ENCODE measurements at places on chromosomes 4 and X.

- no peak for DNase-seq
Measured at GRCh38 chr4:26826721-26827120, 33.9 kb upstream of the STIM2 start.

GRCh38 chr4:10077076-10077475 lies 39.5 kb downstream of the WDR1 start:
- no peak for DNase-seq

- no peak for DNase-seq
Measured at GRCh38 chr4:161767116-161767515, 396.7 kb downstream of the FSTL5 start.

GRCh38 chrX:43269201-43269600 lies 386.9 kb upstream of the MAOA start:
- no peak for DNase-seq

DNA sequence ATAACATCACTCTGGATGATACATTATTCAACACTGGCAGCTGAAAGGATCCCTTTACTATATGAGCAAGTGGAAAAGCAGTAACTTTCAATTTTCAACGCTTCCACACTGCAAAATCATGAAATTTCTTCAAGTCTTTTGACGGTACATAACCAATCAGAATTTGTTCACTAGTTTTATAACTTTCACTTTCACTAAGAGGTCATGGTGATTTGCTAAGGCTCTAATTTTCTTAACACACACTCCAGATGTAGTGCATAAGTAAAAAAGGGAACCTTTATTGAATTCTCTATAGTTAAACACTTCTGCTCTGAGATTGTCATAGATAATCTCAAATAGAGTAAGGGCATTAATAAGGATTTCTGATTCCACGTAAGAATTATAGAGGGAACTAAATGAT lies 4.1 kb downstream of the ARMCX2 start:
- DNase-seq: no peak

DNA sequence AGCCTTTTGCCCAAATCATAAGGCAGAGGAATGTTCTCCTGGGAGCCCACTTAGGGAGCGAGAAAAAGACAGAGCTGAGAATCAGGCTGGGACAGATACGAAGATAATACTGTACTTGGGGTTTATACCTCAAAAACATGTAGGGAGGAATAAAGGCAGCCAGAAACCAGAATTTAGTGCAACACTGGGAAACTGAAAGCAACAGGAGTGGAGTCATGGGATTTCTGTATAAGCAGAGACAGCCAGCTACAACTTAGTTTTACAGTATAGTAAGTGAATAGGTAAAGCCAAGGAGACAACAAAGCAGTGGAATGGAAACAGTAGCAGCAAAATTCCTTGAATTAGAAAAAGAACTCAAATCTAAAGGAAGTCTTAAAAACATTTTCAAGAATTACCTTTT lies 413.2 kb downstream of the FAT4 start:
- DNase-seq: no peak

DNA sequence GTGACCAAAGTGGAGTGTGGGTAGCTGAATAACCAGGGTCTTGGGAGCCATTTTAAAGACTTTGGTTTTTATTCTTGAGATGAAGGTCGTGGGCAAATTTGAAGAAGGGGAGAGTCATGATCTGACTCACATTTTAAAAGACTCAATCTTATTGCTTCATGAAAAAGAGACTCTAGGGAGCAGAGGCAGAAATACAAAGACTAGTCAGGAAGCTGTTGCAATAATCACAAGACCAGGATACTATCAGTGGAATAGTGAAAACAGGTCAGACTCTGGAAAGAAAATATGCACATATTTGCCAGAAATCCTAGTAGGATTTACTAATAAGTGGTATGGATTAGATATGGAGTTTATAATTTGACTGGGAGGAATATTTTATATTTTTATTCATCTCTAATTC lies 448.4 kb downstream of the RAPGEF2 start:
- DNase-seq: no peak

- no peak for DNase-seq
Measured at GRCh38 chrX:72141372-72142004, 9.8 kb upstream of the RTL5 start.

DNA sequence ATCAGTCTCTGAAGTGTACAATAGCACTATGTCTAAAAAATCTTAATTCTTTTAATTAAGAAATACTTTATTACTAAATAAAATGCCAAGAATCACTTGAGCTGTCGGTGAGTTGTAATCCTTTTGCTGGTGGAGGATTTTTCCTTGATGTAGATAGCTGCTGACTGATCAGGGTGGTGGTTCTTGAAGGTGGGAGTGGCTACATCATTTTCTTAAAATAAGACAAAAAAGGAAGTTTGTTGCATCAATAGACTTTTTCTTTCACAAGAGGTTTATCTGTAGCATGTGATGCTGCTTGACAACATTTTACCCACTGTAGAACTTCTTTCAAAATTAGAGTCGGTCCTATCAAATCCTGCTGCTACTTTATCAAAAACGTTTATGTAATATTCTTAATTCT lies 68.8 kb upstream of the ZC4H2 start:
- no peak for DNase-seq

GRCh38 chr4:139735381-139736273 lies 70.0 kb downstream of the MGST2 start:
- DNase-seq: peak; percentile 59

DNA sequence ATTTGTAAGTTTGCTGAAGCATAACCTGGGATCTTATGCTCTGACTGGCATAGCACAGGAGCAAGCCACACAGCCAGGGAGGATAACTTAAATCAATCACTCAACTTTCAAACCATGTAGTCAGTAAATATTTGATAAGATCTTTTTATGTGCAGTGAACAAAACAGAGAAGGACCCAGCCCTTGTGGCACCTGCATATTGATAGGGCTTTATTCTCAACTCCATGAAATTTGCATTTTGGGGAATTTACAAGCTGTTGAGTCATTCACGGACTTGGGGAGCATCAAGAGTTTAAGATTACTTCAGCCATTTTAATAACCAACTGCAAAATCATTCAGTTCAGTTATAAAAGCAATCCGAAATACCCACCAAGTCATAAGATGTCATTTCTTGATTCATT lies 122.6 kb downstream of the COMMD8 start:
- no peak for DNase-seq

- no peak for DNase-seq
Measured at GRCh38 chrX:108947205-108947604, 210.8 kb upstream of the IRS4 start.

DNA sequence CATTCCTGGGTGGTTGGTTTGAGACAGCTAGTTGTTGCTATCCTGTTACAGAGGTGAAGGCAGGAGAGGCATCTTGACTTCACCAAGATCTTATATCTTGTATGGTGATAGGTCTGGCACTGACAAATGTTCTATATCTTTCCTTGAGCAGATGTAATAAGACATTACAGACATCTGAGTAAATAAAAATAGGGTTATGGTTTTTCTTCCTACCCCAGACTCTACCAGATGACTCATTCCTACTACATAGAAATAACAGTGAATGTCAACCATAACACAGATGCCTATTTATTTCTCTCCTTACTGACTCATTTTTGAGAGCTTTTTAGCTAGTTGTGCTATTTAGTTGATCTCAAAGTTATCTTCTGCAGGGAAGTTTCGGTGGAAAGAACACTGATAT lies 21.9 kb downstream of the HNRNPH2 start:
- no peak for DNase-seq

DNA sequence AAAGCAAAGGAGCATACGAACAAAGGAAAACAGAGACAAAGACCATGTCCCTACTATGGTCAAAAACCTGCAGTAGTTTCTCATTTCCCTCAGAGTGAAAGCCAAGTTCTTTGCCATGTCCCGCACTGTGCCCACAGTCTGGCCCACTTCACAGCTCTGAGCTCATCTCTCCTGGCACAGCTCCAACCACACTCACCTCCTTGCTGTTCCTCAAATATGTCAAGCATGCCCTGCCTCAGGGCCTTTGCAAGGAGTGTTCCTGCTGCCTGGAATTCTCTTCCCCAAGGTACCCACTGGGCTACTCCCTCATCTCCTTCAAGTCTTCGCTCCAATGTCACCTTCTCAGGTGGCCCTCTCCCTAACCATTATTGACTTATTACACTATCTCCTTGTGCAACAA lies 72.1 kb downstream of the COX18 start:
- no peak for DNase-seq

DNA sequence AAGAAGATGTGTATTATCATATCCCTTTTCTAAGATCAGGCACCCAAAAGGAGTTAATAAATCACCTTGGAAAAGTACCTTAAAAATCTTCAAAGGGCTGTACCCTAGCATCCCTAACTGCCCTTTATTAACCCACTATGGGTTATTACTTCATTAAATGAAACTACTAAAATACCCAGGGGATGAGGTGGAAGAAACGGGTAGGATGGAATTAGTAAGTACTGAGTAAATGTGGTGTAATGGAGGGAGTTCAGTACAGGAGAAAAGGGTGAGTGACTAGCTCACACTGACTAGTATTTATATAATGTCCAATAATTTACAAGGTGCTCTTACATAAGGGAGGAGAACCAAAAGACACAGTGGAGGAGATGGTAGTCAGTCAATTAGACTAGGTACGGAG lies 51.0 kb upstream of the RASGEF1B start:
- no peak for DNase-seq

DNA sequence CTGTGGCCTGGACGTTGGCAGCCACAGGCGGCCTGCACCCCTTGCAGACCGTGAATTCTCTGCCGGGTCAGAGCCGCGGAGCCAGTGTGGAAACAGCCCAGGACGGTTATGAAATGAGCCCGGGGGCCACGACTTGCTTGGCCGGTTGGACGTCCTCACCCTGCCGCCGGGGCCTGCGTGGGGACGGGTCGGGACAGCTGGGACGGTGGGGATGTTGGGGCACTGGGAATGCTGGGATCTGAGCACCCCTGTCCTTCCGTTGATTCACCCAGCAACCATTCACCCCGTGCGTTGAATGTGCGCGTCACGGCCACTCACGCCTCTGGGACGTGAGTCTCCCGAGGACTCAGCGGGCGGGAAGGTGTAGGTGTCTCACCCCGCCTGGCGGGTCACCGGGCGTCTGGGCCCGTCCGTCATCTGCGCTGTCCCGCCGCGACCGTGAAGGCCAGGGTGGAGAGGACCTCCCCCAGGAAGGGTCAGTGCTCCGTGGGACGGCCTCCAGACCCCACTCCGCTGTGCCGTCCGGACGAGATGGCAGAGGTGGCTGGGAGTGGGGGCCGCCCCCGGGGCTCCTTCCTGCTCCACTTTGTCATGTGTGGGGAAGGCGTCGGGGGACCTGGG lies 4.5 kb upstream of the PLCXD1 start:
- no peak for DNase-seq

- no peak for DNase-seq
Measured at GRCh38 chr4:98601708-98602107, 56.7 kb downstream of the TSPAN5 start.

DNA sequence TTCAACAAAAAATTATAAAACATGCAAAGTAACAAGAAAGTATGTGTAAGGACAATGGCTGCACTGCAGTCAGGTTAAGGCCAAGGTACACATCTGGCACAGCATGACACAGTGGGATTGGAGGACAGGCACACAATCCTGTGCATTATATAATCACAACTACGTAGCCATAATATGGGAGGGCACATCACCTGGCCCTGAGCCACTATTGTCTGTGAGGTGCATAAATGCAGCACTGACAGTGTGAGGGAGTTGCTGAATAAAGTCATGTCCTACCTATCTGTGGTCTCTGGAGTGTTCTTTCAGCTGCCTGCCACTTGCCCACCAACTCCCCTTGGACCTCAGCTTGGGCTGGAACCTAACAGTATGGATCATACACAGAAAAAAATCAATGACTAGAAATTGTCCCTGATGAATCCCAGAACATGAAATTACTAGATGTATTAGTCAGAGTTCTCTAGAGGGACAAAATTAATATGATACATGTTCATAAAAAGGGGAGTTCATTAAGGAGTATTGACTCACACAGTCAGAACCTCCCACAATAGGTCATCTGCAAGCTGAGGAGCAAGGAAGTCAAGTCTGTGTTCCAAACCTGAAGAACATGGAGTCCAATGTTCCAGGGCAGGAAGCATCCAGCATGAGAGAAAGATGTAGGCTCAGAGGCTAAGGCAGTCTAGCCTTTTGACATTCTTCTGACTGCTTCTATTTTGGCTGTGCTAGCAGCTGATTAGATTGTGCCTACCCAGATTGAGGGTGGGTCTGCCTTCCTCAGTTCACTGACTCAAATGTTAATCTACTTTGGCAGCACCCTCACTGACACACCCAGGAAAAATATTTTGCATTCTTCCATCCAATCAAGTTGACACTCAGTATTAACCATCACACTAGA lies 46.4 kb upstream of the KCTD8 start:
- no peak for DNase-seq

DNA sequence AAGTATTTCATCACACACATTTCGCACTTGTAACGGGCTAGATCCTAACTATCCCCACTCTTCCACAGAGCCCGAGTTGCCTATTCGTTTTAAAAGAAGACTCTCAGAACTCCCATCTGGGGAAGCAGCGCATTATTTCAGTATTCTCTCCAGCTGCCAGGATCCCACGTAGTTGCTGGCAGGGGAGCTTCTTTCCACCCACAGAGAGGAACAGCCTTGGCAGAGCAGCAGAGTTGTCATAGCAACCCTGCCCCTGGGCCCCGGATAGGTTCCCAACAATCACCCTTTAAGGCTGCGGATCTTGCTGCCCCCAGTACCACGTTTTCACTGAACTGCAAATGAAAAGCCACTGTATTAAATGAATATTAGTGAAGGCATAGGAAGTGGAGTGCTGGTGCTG lies 106.7 kb downstream of the GPM6A start:
- peak; percentile 50 for DNase-seq

DNA sequence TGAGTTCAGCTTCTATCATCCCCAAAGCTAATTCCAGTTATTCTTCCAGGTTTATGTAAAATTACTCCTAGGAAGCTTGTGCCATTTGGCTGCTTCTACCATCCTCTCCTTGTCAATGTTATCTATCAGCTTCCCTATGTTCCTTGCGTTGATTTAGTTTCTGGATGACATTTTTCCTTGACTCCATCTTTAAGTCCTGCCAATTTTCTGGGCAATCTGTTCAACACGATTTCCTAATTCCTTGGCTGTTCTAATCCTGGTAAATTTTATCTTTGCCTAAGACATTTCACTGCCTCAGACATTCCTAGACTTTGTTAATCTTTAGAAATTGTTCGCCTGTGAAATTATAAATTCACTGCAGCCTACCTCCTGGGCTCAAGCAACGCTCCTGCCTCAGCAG lies 125.1 kb downstream of the PDS5A start:
- DNase-seq: no peak

GRCh38 chr4:112847781-112848180 lies 201.7 kb upstream of the ANK2 start:
- DNase-seq: no peak

DNA sequence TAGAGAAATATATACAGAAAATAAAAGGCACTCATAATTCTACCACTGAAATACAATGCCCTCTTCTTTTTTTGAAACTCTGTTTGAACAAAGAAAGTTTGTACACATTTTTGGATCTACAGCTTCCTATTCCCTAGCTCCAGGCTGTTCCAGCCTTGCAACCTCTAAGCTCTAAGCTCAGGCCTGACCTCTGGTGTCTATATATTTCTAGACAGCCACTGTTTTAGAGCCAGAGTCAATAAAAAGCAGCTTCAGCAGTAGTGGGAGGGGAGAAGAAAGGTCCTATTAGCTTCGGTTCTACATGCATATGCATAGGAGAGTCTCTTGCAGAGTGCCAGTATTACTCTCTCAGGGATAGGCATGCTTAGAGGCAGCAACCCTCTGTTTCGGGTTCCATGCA lies 39.7 kb downstream of the CLDN2 start:
- DNase-seq: no peak

All from neuronal stem cell (in vitro differentiated cells).